Activated T-cell treated with anti-CD3 and anti-CD28 coated beads for 24 hours (primary cell): ENCODE measurements at places on chromosomes 16 and 17.
A peak's percentile ranks its signal among the peaks of the same experiment; 100 is the strongest.

GRCh38 chr17:38861399-38861843 lies 7.9 kb upstream of the RPL23 start:
- DNase-seq, result no peak

DNA sequence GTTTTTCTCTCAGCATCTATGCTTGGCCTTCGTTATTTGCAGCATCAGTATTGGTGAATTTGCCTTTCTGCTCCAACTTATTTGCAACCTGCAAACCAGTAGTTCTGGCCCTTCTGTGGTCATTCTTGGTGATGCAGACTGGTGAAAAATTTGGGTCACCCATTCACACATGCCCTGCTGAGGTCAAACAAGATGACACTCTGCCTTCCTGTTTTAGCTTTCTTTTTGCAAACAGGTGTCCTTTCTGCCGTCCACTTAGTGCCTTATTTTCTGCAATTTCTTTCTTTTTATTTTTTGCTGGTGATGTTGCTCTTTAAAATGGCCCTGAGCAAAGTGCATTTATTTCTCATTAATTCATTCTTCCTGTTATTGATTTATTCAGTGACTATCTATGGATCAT lies 31.3 kb downstream of the PLCG2 start:
- no peak for DNase-seq

DNA sequence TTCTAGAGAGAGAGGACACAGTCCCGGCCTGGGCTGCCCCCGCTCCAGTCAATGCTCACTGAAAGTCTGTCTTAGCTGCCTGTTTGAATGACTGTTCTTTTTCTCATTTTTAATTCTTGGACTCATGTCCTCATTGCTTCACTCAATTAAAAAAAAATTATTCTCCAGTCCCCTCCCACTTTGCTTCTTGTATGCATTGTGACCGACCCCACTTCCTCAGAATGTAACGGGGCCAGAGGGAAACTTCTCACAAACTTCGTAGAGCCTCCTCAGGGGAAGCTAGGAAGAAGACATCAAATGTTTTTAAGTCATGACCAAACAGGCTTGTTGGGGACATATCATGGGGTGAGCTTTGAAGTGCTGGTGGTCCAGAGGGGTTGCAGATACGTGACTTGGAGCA lies 113.2 kb downstream of the CCDC182 start:
- no peak for DNase-seq

DNA sequence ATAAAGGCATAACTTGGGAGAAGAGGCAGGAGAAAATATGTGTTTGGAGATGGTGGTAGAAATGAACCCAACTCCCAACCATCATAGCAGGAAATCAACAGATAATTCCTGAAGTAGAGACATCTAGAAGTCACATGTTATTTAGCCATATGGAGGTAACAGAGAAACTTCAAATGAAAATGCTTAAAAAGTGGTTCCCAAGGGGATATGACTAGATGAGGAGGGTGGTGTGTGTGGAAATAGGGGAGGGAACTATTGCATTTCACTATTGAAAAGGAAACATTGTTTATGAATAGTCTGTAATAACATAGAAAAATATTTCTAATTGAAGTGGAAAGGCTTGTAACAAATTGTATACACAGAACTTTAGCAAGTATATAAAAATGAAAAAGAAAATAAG lies 412.0 kb downstream of the SHISA9 start:
- DNase-seq, result no peak

DNA sequence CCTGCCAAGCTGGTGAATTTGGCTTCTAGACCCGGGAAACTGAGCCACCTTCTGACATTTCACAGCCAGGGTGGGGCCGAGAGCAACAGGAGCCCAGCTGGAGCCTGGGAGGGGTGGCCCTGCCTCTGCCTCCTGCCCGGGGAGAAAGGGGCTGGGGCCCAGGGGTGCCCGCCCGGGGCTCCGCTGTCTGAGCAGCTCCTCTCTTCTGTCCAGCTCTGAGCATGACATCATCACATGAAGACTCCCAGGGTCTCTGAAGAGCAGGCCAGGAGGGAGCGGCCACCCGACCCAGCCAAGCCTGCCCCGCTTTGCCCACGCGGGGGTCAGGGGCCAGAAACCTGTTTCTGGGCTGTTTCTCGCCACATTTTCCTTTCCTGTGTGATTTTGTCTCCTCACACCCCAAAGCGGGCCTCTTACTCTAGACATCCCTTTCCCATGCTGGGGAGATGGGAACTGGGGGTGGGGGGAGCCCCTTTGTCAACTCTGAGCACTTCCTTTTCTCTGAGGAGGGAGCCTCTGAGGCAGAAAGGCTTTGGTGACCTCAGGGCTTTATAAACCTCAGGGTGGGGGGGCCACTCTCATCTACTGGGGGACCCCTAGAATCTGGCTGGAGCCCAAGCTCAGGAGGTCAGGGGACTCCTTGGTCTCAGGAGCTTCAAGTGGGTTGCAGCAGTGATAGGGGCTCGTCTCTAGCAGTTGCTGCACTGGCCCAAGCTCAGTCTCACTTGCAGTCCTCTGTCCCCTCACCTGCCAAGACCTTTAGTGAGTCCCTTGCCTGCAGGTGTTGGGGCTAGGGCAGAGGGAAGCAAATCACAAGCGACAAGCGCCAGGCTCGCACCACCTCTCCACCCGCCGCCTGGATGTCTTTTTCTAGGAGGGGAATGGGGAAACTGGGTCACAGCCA lies 7.6 kb downstream of the UBALD2 start:
- peak; percentile 66 for DNase-seq
